ENCODE measurements at places on chromosomes 3 and 15.
A peak's percentile ranks its signal among the peaks of the same experiment; 100 is the strongest.

DNA sequence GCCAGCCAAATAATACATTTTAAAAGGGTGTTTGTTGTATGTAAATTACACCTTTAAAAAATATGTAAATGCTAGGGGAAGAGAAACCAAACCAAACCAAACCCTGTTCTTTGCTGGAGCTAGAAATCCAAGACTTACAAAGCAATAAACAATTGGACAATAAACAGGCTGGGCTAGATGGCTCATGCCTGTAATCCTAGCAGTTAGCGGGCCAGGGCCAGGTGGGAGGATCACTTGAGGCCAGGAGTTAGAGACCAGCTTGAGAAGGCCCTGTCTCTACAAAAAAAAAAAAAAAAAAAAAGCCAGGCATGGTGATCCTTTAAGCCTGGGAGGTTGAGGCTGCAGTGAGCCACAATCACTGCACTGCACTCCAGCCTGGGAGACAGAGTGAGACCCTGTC, 12.5 kb downstream of the STOML1 start:
- DNase-seq = no peak

- peak; percentile 29 for DNase-seq
Observed at GRCh38 chr3:161560008-161560637, 63.5 kb downstream of the OTOL1 start.

DNA sequence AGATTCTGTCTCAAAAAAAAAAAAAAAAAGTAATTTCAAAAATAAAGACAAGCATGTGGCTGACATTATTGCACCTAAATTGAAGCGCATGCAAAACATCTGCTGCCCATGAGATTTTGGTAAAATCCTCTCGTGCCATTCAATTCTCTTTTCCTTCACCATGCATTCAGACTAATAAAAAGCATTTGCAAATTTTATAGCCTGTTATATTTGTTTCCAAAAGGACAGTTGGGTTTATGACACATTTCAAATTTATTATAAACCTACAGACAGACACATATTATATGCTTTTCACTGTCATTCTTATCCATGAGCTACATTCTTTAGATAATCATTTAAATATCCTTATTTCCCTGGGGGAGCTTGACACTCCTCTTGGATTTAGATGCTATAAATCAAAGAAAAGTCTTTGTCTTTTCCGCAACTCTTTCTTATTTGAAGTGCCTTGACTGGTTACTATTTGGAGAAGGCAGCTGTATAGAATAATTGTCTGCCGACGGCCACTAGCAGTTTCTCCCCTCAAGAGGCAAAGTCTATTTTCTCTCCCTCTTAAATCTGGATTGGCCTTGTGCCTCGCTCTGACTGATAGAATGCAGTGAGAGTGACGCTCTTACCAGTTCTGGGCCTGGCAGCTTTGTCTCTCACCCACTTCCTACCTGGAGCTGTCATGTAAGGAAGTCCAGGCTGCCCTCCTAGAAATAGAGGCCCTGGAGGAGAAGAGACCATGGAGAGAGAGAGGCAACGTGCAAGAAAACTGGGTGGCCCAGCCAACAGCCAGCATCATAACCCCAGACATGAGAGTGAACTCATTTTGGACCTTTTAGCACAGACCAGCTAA, 6.8 kb upstream of the LRIG1 start:
- DNase-seq = no peak

DNA sequence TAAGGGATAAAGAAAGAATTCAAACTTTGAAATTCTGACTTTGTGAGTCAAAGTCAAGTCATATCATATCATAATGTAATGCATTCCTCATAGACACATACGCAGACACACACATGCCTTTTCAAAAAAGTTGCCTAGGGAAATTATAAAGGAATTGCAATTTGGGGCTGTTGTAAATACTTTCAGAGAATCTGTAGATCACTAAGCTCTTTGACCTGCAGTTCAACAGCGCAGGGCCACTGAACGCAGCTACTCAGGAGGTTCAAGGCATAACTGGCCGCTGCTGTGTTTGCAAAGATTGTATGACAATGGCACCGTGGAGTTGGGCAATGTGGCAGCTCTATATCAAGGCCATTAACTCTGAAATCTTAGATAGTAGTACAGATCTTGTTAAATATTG, 188.4 kb upstream of the THRB start:
- peak; percentile 63 for DNase-seq

- DNase-seq = no peak
Observed at GRCh38 chr3:65526656-65527055, 512.1 kb downstream of the MAGI1 start.

DNA sequence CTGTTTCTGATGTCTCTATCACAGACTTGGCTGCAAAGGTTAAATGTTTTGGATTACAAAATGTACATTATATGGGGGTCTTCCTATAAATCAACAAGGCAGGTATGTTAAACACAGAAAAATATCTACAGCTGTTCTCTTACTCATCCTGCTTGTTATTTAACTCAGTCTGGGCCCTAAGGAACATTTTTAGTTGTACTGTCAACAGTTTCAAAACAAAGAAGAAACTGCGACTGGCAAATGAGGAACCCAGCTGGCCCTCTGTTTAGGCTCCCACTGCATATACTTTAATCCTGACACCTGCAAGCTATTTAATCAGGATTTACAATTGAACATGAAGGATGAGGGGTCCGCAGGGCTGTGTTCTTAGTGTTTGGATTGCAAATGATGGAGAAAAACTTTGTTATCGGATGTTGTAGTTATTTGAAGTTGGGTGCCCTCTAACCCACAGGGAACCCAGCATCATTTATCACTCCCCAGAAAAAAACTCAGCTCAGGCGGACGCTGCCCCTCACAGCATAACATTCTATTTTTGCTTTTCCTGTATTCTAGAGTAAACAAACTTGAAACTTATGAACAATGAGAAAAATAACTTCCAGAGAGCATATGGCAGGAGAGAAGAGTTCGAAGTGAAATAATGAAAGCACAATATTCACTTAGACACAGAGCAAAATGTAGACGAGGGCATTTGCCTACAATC, 91.2 kb downstream of the POLR2M start:
- DNase-seq = no peak
